ENCODE measurements at places on chromosomes 2 and 18.

DNA sequence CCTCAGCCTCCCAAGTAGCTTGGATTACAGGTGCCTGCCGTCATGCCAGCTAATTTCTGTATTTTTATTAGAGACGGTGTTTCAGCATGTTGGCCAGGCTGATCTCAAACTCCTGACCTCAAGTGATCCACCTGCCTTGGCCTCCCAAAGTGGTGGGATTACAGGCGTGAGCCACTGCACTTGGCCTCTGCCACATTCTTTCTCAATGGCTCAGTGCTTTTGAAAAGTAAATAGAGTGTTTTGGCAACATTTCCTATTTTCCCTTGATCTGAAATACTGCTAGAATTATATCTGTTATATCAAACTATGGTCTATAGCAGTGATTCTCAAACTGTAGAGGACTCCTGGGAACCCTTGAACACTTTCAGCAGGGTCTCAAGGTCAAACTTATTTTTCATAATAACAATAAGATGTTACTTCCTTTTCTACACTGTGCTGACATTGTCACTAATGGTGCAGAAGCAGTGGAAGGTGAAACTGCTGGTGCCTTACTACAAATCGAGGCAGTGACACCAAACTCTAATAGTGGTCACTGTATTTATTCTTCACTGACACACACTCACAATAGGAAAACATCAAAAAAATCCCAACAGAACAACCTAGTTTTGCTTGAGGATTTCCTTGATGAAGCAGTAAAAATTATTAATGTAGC, 10.6 kb downstream of the DAW1 start:
- DNase-seq = no peak

- DNase-seq = no peak
Observed at GRCh38 chr2:66683599-66683998, 248.7 kb downstream of the MEIS1 start.

GRCh38 chr18:24660956-24661355, 200.5 kb downstream of the HRH4 start:
- DNase-seq = no peak

DNA sequence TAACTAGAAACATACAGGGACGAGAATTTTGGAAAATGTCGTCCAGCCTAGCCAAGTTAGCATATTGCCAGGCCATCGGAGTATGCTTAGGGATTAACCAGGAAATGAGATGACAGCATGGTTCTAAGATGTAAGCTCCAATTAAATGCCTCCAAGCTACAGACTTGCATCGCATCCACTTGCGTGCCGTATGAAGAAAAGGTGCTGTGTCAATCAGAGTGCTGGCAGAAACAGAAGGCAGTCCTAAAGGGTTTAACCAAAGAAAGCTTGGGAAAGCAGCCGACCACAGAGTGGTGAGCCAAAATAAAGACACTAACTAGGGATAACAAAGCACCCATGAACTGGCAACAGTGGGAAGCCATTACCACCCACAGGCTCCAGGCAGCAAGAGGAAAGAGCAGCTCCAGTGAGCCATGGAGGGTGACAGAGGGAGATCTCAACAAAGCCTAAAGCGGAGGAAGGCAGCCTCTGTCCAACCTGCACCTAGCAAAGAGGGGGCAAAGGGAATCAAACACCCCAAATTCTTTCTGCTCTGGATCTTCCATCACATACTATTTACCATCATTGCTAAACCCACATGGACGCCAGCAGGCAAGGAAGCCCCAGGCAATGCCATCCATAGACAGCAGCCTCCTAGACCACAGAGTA, 27.6 kb upstream of the SOCS6 start:
- DNase-seq = no peak

DNA sequence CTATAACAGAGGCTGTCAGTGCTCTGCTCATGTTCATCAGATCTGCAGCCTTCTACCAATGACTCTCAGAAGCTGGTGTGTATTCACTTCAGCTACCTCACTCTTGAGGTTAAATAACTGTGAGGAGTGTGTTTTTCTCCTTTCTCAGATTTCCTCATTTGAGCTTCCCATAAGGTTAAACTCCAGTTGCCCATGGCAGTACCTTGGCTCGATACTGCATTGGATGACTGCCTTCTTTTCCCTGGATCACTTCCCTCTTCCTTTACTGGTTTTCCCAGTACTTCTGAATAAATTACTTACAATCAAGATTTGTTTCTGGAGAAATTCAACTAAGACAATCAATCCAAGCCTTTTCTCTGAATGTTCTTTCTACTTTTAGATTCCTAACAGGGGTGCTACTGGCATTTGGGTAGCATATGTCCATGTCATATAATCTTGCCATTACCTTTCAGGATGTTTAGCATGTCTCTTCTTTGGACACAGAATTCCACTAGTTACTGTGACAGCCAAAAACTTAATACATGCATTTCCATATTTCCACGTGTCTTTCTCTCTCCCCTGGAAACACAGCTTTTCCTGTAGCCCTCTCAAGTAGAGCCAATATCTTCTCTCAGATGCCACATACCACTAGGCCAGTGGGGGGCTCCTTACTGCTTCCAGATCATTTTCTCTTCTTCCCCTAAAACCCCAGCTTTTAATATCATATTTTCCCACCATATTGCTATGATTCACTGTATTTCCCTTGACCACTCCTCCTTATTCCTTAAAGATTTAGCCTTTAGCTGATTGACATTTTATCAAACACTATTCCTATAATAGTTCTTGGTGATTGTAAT, 15.0 kb upstream of the SPOPL start:
- DNase-seq = no peak

GRCh38 chr2:19902216-19902740, 495 bp upstream of the TTC32 start:
- no peak for DNase-seq

- no peak for DNase-seq
Observed at GRCh38 chr2:177335917-177336450, 56.6 kb upstream of the AGPS start.

DNA sequence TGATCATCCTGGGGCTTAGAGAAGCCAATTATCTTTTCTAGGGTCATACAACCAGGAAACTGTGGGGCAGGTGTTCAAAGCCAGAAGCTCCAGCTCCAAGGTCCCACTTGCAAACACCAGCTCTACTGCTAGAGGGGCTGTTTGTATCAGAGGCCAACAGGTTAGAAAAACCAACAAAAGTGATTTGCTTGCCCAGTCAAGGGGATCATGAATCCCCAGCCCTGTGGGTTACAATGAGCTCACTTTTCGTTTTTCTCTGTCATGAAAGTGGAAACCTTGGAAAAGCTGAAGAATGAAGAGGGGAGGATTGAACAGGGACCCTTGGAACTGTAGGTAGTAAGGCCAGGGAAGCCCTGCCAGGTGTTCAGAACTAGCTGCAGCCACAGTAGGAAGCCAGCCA, 119.2 kb downstream of the SPP2 start:
- DNase-seq = no peak

Measured in T-helper 1 cell (primary cell).